ENCODE measurements at places on chromosomes 12 and 14. TPM values are rescaled to one million over a fixed set of nuclear protein-coding genes. Genes with fewer than 3 reads are reported as not detected.

Gene ACOT6
- not detected for total RNA-seq

GRCh38 chr14:61749867-61750266, 12.4 kb upstream of the SNAPC1 start:
- no peak overlapping the region for H3K27ac ChIP-seq
- H3K4me1 ChIP-seq: peaks cover 3% of the 10 kb centered on the region
- no peak for DNase-seq
- H3K4me3 ChIP-seq: no peak overlapping the region

GRCh38 chr14:87080146-87080545, 912.8 kb downstream of the GALC start:
- no peaks in the 10 kb centered on the region for H3K4me1 ChIP-seq
- no peak overlapping the region for H3K27ac ChIP-seq
- no peaks in the 10 kb centered on the region for H3K27me3 ChIP-seq
- DNase-seq: no peak

- H3K36me3 ChIP-seq: no peaks in the 10 kb centered on the region
- H3K27me3 ChIP-seq: peaks cover 47% of the 10 kb centered on the region
- no peaks in the 10 kb centered on the region for H3K4me1 ChIP-seq
- no peak for DNase-seq
- H3K4me3 ChIP-seq: no peak overlapping the region
Observed at GRCh38 chr12:54195737-54196347, 7.1 kb upstream of the SMUG1 start.

DNA sequence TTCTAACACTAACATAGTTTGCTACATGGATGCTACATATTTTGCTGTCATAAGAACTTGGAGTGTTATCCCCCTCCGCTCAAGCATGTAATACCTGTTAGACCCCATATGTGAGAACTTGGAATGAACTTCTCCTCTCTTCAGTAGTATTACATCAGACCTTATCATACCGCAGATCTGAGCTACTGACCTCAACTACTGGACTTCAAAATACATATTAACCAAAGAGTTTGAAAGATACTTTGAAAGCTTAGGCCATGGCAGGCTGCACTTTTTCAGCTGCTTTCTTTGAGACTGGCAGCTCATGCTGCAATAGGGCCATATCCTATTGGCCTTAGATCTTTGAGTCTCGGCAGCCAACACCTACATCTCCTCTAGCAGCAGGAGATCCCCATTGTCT, 74.8 kb downstream of the EEA1 start:
- H3K27ac ChIP-seq: no peak overlapping the region
- H3K4me1 ChIP-seq: no peaks in the 10 kb centered on the region
- no peak overlapping the region for H3K4me3 ChIP-seq
- peaks cover 7% of the 10 kb centered on the region for H3K36me3 ChIP-seq
- DNase-seq: no peak
